ENCODE measurements at places on chromosomes 12 and 14.

DNA sequence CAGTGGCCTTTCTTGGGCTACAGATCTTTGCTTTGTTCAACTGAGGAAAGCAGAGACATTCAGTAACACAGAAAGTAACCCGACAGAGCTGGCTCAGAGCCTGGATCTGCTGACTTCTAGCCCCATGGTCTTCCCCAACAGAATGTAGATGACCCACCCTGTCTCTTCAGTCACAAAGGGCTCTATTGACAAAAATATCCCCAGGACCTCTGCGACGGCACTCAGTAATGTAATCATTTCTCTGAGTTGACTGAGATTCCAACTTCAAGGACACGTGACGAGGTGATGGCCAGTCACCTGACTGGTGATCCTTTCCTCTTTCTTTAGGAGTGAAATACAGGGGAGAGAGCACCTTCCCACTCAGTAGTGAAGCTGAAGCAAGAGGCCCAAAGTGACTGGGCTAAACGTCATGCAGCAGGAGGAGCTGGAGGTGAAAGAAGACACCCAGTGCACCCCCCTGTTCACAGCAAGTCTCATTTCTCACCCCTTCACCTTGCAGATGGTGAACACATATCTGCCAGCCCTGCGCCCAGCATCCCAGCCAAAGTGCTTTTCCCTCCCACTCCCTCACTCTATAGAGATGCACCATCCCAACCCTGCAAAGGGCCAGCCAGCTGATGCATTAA lies 179.2 kb upstream of the EGLN3 start:
- H3K4me1 ChIP-seq: no peaks in the 10 kb centered on the region
- no peak for DNase-seq
- no peak overlapping the region for H3K27ac ChIP-seq
- H3K4me3 ChIP-seq: no peak overlapping the region
- H3K27me3 ChIP-seq: no peaks in the 10 kb centered on the region

- no peaks in the 10 kb centered on the region for H3K27me3 ChIP-seq
- peaks cover 15% of the 10 kb centered on the region for H3K36me3 ChIP-seq
- DNase-seq: peak; percentile 33
- H3K27ac ChIP-seq: peak overlapping the region; percentile 97
- H3K4me1 ChIP-seq: peaks cover 42% of the 10 kb centered on the region
Observed at GRCh38 chr12:47078733-47079467, 521 bp upstream of the PCED1B start.

- no peak for DNase-seq
- H3K36me3 ChIP-seq: no peaks in the 10 kb centered on the region
- H3K27ac ChIP-seq: no peak overlapping the region
- H3K4me3 ChIP-seq: no peak overlapping the region
- no peaks in the 10 kb centered on the region for H3K4me1 ChIP-seq
- no peaks in the 10 kb centered on the region for H3K27me3 ChIP-seq
Observed at GRCh38 chr14:75476274-75476995, 45.8 kb upstream of the BATF start.

GRCh38 chr12:111806304-111806703 lies 35.7 kb upstream of the MAPKAPK5 start:
- no peaks in the 10 kb centered on the region for H3K27me3 ChIP-seq
- H3K36me3 ChIP-seq: no peaks in the 10 kb centered on the region
- no peak overlapping the region for H3K27ac ChIP-seq
- H3K4me1 ChIP-seq: no peaks in the 10 kb centered on the region
- no peak for DNase-seq
- H3K4me3 ChIP-seq: no peak overlapping the region
